Stimulated activated CD8-positive, alpha-beta memory T cell treated with anti-CD3 and anti-CD28 coated beads, Interleukin-7, amount 100 ng/mL, for 1 hour (primary cell): ENCODE measurements at places on chromosomes 12 and 14.

DNA sequence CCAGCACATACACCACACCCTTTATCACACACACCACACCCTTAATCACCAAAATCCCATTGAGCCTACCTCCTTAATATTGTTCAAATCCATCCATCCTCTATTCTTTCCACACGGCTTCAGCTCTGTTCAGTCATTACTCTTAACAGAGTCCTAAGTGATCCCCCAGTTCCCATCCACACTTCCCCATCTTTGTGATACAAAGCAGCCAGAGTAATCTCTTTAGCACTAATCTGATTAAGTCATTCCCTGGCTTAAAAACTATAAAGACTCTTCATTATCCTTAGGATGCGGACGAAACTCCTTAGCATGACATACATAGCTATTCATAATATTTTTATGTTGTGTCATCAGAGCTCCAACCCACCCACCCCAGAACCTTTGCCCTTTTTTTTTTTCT is 14.7 kb upstream of the MFAP5 start:
- no peak for DNase-seq

- no peak for DNase-seq
Measured at GRCh38 chr14:53861781-53862180, 94.8 kb downstream of the BMP4 start.

DNA sequence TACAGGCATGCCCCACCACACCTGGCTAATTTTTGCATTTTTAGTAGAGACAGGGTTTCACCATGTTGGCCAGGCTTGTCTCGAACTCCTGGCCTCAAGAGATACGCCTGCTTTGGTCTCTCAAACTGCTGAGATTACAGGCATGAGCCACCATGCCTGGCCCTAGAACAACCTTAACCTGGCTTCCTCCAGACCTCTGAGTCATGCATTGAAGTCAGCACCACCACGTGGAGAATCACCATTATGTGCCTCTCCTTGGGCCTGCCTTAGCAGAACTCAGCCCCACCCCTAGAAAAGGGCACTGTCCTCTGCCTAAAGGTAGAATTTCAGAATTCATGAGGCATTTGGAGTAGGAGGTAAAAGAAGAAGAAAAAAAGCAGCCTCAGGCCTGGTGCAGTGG is 49.0 kb downstream of the LIMA1 start:
- DNase-seq: no peak

GRCh38 chr12:128571906-128572810 is 251.6 kb downstream of the SLC15A4 start:
- no peak for DNase-seq

- DNase-seq: no peak
Measured at GRCh38 chr14:63342371-63342770, 23.6 kb upstream of the GPHB5 start.

DNA sequence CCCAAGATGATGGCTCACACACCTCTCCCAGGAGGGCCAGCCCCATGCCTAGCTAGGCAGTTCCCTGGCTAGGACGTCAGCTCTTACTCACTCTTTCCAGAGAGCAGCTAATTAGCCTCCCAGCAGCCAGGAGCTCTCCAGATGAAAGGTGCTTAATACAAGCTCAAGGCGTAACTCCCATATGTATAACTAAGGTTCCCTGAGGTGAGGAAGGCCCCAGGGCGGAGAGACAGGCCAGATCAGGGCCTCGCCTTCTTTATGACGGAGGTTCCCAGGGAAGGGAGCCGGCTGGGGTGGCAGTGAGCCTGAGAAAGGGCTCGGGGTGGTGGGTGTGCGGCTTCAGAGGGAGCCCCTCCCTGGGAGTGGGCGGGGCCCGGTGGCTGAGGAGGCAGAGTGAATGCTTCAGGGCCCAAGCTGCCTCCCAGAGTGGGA is 26.4 kb upstream of the ZFP36L1 start:
- DNase-seq: no peak

DNA sequence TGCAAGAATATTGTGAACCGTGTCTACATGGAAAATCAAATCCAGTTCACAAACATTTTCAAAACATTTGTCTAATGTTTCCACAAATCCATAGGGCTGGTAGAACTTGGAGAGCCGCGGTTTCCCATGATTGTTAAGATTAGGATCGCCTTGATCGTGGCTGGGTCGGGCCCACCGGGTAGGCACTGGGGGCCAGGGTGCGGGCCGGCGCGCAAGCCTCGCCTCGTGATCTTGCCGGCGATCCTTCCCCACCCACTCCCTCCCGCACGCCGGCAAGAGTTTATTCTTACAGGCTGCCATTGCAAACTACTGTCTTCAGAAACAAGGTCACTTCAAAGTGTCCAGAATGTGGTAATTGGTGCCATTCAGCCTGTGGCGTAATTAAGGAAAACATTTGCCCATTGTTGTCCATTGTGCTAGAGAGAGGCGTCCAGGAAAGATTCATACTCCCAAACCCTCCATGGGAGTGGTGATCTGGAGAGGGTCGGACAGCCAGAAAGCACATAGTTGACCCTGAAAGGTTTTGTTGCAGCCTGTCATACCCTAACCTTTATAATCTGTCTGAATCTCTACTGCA is 95.5 kb downstream of the BORCS5 start:
- no peak for DNase-seq

DNA sequence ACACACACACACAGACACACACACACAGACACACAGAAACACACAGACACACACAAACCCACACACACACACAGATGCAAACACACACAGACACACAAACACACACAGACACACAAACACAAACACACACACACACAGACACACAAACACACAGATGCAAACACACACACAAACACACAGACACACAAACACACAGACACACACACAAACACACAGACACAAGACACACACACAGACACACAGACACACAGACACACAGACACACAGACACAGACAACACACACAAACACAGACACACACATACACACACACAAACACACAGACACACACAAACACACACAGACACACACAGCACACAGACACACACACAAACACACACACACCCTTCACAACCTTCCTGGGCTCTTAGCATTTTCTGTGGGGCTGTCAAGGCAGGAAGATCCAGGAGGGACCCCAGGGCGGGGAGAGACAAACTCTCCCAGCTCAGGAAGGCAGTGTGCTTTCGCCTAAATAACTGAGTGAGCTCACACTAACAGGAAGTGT is 24.2 kb upstream of the INF2 start:
- no peak for DNase-seq

DNA sequence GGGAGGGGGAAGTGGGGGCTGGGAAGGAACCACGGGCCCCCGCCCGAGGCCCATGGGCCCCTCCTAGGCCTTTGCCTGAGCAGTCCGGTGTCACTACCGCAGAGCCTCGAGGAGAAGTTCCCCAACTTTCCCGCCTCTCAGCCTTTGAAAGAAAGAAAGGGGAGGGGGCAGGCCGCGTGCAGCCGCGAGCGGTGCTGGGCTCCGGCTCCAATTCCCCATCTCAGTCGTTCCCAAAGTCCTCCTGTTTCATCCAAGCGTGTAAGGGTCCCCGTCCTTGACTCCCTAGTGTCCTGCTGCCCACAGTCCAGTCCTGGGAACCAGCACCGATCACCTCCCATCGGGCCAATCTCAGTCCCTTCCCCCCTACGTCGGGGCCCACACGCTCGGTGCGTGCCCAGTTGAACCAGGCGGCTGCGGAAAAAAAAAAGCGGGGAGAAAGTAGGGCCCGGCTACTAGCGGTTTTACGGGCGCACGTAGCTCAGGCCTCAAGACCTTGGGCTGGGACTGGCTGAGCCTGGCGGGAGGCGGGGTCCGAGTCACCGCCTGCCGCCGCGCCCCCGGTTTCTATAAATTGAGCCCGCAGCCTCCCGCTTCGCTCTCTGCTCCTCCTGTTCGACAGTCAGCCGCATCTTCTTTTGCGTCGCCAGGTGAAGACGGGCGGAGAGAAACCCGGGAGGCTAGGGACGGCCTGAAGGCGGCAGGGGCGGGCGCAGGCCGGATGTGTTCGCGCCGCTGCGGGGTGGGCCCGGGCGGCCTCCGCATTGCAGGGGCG is at the start of gene GAPDH:
Gene GAPDH, plus strand, starts transcription at position 595 of the 772 bp plus-strand sequence. CDS start 316 bp downstream, outside the sequence.
- DNase-seq: peak; percentile 68

DNA sequence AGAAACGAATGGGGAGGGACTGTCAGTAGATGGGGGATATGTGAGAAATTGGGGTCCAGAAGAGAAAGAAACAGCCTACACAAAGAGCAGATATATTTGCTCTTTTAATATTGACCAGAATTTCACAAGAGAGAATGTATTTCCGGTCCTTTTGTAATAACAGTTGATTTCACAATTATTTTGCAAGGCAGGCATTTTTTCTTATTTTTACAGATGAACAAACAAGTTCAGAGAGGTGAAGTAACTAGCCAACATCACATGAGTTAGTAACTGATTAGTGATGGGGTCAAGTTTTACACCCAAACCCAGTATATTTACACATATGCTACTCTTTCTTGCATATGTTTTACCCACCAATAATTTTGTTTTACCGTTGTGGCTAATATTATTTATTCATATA is 188.2 kb downstream of the NAV3 start:
- DNase-seq: no peak

- DNase-seq: no peak
Measured at GRCh38 chr12:1436015-1436414, 158.4 kb downstream of the FBXL14 start.

DNA sequence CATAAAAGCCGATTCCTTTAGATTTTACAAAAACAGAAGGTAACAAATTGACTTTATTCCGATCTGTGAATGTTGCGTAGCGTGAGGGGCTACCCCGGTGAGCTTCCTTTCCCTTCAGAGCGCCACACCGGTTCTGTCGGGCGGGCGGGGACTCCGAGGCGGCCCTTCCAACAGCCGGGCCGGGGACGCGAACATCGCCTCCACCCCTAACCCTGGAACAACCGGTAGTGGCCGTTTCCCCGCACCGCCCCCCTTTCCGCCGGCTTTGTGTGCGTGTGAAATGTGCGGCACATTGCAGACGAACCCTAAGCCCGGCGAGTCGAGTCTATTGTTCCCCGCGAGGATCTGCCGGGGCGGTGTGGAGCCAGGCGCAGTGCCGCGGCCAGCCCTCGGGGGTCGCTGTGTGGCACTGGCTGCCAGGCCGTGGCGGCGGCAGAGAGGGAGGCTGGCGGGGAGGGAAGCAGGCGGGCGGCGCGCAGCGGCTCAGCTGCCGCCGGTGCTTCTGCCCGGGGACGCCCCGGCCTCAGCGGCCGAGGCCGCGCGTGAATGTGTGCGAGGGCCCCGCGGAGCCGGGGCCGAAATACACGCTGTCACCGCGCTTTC is 775 bp upstream of the ARID2 start:
- peak; percentile 93 for DNase-seq
